CD4-positive, alpha-beta T cell treated with Interleukin-17A for 1 hour (primary cell): ENCODE measurements at places on chromosomes 1 and 21.

- DNase-seq, result no peak
Observed at GRCh38 chr21:44471996-44472395, 16.7 kb downstream of the LRRC3 start.

DNA sequence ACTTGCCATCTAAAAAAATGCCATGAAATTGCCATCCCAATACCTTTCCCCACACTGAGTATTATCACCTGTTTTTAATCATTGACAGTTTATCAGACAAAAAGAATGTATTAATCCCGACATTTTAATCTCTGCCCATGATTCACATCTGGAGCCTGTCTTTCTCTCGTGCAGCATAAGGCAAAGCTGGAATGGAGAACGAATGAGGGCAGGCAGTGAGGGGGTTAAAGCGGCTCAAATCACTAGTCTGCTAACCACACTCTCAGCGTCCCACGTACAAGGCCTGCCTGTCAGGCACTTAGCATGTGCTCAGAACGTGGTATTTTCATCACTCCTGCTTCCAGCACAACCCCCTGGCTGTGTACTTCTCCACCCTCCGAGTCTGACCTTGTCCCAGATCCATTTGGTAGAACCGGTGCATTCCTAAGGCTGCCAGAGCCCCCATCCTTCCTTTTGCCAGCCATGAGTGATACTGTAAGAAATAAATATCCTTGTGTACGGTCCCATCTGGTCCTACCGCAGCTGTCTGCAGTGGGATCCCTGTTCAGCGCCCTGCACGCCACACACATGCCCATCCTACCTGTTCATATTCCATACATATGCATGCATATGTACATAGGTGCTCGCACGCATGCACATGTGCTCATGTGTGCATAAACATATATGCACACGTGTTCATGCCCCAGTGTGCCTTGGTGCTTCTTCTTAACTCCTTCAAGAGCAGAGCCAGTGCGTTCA lies 34.6 kb upstream of the FHAD1 start:
- DNase-seq, result no peak

DNA sequence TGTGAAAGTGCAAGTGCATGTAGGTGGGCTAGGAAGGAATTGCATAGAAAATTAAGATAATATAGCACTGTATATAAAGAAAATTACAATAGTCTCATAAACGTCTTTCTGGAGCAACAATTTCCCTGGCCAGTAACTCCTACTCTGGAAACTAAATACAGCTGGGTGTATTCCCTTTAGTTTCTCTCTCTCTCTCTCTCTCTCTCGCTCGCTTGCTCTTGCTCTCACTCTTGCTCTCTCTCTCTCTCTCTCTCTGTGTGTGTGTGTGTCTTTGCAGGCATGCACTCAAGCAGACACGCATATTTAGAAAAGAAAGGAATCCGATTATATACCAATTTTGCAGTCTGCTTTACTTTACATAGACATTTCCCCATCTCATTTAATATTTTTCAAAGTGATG lies 14.7 kb downstream of the S100A10 start:
- DNase-seq, result no peak

- DNase-seq, result no peak
Observed at GRCh38 chr1:232966663-232967062, 16.3 kb downstream of the NTPCR start.

DNA sequence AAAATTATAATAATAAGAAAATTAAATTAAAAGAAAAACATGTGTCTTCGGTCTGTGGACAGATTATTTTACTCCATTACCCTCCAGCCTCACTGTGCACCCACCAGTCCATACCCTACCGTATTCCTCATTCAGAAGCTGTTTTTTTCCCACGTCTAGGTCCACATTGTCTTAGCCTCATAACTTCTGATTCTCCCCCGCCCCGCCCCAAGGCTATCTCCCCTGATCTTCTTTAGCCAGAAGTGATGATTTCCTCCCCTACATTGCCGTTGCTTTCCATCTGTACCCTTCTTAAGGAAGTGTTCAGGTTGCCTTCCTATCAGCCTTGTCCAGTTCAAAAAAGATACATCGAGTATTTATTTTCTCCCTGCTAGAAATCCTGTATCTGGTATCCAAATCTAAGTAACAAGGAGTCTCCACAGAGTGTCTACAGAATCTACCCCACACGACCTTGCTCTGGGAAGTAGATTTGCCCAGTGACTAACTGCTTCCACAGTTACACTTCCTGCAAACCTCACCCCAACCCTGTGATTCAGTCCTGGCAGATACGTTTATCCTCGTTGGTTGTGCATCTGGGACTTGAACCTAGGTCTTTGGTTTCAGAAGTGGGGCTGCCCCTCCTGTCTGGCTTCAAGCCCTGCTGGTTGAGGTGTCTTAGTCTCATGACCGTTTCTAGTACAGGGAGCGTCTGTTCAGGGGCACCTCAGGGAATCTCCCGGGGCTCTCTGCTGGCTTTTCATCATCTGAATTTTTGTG lies 470.2 kb downstream of the CAMTA1 start:
- no peak for DNase-seq

- no peak for DNase-seq
Observed at GRCh38 chr1:225780630-225781029, 3.0 kb downstream of the SRP9 start.

GRCh38 chr21:35855484-35855883 lies 204.8 kb downstream of the SETD4 start:
- DNase-seq, result no peak

- no peak for DNase-seq
Observed at GRCh38 chr1:30905916-30906620, 2.5 kb downstream of the SDC3 start.

- no peak for DNase-seq
Observed at GRCh38 chr1:41504114-41505035, 19.9 kb upstream of the EDN2 start.

GRCh38 chr1:3681898-3682806 lies 29.8 kb downstream of the TP73 start:
- DNase-seq, result no peak

DNA sequence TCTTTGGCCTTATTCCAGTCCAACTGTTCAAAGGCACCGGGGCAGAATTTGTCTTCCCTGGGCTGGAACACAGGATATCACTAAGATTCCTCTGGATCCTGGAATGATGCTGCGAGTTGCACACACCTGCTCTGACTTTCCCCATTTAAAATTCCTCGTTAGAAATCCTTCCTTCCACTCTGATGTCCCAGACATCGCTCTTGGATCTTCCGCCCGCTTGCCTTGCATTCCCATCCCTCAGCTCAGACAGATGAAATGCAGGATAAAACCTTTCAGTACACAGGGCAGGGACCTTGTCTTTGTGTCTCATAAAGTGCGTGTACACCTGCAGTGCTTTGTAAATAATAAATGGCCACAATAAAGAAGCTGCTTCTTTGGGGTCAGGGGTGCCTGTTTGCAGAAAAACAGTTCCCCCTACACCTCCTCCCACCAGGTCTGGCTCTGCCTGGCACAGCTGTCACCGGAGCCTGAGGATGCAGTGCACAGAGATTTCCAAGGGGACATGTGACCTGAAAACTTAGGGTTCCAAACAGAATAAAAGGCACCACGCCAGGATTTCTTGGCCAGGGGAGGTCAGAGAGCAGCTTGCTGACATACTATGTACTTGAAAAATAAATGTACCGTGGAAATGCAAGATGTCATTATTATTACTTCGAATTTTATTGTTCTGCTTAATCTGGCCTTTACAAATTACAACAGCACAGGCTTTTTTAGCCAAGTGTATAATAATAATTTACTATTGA lies 62.9 kb upstream of the SYT6 start:
- no peak for DNase-seq

GRCh38 chr1:78094639-78095038 lies 48.9 kb downstream of the GIPC2 start:
- no peak for DNase-seq

DNA sequence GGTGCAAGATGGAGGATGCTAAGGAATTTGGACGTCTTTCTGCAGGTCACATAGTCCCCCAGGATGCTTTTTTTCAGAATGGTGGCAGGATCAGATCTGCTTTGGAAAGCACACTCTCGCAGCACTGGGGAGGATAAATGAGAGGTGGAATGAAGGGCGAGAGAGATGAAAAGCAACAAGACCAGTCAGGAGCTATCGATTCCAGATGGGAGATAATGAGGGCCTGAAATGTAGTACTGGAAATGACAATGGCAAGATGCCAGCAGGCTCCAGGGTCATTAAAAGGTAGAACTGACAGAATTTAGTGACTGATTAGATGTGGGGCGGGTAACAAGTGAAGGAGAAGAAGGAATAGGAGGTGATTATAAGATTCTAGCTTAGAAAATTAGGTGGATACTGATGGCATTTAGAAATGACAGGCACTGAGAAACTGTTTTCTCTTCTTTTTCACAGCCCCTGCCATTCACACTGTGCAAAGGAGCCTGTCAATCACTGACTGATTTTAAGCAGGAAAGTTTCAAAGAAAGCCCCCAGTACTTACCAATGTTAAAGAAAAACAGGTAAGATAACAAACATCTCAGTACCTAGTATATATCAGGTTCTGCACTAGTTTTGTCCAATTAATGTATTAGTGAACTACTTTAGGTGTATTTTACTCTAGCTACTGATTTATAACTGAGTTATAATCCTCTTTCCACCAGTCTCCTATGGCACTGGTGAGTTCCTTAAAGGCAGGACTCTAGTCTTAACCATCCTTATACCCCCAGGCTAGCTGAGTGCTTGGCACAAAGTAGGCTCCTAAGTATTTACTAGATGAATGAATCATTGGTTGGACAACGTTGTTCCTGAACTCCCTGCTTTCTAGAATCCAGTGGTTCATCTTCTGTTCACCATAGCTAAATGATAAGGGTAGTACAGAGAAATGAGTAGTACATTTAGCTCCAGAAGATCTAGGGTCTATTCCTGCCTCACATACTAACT lies 9.2 kb downstream of the PIGM start:
- DNase-seq, result no peak

DNA sequence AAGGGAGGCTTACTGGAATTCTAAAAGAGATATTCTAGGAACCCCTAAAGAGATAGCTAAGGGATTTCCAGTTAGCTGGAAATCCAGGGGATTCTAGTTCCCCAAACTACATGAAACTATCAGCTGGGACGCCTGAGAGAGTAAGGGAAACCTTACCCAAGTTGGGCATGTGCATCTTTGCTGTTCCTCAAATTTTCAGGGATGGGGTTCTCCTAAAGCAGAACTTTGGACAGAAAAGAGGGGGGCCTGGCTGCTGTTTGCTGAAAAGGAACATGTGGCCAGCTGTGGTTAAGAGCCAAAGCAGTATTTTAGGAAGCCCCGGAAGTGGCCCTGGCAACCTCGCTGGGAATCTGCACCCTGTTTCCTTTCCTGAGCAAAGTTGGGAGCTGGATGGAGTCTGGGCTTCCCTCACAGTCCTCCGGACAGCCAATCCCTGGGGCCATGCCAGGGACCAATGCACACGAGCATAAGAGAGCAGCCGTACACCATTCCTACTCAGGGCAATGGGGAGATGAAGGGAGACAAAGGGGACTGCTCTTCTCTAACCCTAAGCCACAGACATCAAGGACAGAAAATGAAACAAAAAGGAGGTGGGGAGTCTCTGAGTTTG lies 154.3 kb downstream of the PLXNA2 start:
- DNase-seq, result no peak

DNA sequence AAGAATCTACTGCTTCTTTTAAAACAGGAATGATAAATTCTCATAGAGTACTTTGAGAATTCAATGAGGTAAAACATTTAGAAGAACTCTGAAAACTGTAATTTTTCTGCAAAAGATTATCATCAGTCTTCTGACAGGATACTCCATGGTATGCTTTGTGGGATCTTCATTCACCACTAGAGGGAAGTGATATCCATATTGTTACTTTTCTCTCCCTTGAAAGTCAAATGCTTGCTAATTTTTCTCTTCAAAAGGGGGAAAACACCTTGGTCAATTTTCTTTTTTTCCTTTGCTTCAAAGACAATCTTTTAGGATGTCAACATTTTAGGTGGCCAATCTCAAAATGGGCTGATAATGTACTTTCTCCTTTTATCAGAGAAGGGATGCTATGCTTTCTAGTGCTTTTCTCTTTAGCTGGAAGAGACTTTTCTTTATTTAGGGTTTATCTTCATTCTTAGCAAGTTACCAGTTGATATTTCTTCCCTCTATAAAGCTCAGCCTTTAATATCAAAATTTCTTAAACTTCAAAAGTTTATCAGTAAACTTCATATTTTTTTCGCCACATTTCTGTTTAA lies 95.5 kb downstream of the NEGR1 start:
- DNase-seq, result no peak

DNA sequence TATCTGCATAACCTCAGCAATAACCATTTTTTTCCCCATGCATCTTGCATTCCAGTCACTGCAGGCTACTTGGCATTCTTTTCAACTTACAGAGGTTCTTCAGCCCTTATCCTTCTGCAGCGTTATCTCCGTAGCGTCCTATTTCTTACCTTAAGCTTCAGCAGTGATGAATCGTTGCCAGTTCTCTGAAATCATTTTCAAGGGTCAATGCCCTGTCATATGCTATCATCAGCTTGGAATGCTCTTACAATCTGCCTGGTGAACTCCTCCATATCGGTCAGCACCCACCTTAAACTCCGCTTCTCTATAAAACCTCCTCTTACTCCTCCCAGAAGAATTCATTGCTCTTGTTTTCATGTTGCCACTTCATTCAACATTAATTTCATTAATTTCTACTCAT lies 105.1 kb upstream of the DPH5 start:
- DNase-seq, result no peak

GRCh38 chr1:150176593-150176992 lies 26.9 kb downstream of the PLEKHO1 start:
- DNase-seq, result no peak

GRCh38 chr1:20565234-20565633 lies 12.9 kb downstream of the FAM43B start:
- no peak for DNase-seq

- DNase-seq, result no peak
Observed at GRCh38 chr1:193584731-193585239, 398.4 kb upstream of the B3GALT2 start.

DNA sequence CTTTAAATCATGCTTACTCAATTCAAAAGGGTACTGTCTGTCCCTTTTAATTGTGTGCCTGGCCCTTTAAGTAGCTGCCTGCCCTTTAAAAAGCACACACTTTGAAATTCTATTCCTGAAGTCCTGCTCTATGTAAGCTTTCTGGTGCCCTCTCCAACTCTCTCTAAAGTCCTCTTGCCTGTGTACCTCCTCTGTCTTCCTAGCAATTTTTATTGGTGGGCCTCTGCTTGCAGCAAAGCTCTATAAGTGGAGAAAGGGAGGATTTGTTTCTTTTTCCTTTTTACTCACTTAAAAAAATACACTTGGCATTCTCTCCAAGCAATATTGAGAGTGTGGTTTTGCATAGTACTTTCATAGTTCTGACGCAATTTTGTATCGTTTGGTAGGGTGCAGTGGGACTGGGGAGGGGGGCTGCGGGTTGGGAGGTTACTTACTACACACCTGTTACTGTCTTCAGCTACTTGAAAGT lies 135.4 kb downstream of the LMO4 start:
- DNase-seq, result no peak

GRCh38 chr21:24276204-24276603 lies 1331.1 kb downstream of the MRPL39 start:
- DNase-seq, result no peak

DNA sequence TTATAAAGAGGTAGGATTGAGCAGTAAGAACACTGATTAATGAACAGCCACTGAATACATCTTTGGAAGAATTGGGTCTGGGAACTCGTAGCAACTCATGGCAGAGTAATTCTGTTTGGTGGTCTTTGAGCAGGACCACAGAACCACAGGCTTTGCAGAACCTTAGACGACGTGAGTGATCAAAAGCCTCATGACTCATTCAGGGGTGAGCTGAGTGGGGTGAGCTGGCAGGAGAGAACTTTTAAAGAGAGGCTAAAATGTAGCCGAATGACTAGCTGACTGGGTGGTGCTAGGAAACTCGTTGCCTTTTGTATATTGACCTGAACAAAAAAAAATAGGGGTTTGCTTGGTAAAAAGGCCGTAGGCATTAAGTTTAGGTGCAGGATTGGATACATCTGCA lies 313.8 kb downstream of the TGFB2 start:
- DNase-seq, result no peak

GRCh38 chr1:81756872-81757271 lies 43.9 kb upstream of the ADGRL2 start:
- no peak for DNase-seq
